ENCODE measurements at places on chromosomes 5 and 9.

GRCh38 chr5:143195491-143195890, 208.0 kb downstream of the NR3C1 start:
- DNase-seq = no peak

- DNase-seq = no peak
Observed at GRCh38 chr5:153551537-153552079, 61.1 kb downstream of the GRIA1 start.

- DNase-seq = no peak
Observed at GRCh38 chr9:20729523-20729922, 45.5 kb downstream of the FOCAD start.

DNA sequence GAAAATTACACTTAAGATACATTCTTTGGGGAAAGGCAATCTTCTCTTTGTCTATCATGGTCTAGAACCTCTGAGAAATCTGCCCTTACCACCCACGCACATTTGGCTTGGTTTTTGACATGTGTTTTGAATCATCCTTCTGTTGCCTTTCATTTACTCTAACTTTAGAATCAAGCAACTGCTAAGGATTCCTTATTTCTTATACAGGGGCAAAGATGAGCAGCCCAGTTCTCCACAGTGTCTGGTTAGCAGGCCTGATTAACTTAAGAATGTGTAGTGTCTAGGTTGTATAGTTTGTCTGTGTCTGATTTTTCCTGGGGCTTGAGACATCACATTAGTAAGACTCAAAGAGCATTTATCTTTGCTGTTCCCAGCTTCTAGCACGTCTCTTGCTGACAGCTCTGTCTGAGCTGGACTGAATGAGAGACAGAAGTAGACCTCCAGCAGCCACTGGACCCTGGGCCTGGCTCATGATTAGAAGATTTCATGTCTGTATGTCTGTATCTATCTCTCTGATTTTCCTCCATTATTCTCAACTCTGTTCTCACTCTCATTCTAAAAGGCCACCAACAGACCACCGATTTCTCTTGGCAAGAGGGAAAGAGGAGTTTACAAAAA, 31.8 kb upstream of the PCA3 start:
- DNase-seq = no peak

DNA sequence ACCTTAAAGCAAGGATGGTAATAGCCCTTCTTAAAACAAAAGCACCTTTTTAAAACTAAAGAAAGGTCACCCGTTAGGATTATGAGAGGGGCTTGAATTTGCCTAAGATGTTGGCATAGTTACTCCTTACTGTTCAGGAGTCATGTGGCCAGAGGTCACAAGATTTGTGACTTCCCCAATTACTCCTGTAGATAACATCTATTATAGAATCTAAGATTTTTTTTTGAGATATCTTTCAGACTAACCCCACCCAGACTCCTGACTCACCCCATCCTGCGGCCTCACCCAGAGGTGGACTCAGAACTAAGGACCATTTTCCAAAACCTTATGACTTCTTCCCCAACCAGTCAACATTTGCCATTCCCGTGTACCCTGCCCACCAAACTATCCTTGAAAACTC, 2.4 kb downstream of the CD180 start:
- no peak for DNase-seq

DNA sequence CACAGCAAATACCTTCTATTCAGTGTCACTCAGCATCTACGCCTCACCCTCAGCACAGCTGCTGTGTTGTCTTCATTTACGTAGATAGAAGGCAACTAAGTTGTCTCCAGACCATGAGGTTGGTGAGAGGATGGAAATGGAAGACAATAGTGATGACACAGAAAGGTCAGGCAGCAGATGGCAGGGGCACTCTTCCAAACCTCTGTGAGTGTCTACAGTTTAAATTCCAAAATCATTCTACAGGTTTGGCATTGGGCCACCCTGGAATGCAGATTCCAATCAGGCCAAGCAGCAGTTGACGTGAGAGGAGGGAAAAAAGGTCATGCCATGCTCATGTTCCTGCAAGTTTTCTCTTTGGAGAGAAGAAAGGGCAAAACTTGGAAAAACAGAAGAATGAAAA, 68.7 kb upstream of the ADAMTSL1 start:
- DNase-seq = no peak

- DNase-seq = no peak
Observed at GRCh38 chr5:5278815-5279381, 138.8 kb downstream of the ADAMTS16 start.

DNA sequence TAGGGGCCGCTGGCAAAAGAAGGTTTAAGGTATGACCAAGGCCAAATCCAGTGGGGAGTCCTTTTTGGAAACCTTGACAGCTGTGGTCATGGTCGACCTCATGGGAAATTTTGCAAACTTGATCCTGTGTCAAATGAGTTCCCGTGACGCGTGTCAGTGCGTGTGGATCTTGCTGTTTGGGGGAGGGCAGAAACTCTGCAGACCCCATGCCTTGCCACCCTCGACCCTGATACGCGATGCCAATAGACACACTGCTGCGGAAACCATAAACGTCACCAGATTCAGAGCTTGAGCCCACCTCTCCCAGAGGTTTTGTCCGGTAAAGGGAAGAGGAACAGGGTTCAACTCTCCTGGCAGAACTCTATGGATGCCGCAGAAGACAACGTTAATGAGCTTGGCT, 104.7 kb downstream of the ADAMTS2 start:
- peak; percentile 72 for DNase-seq
